ENCODE measurements at places on chromosomes 13 and 19. TPM values are rescaled to one million over a fixed set of nuclear protein-coding genes. Genes with fewer than 3 reads are reported as not detected.

- peak; percentile 44 for DNase-seq
These were observed 71.1 kb upstream of the KCTD15 start for GRCh38 chr19:33725567-33725966.

Gene EFNB2
- total RNA-seq = 17.0 TPM

- DNase-seq = peak; percentile 62
These were observed 22.7 kb downstream of the FAM187B start for GRCh38 chr19:35205733-35206323.

GRCh38 chr13:30618186-30618929 lies 638 bp downstream of the USPL1 start:
- no peak for DNase-seq

DNA sequence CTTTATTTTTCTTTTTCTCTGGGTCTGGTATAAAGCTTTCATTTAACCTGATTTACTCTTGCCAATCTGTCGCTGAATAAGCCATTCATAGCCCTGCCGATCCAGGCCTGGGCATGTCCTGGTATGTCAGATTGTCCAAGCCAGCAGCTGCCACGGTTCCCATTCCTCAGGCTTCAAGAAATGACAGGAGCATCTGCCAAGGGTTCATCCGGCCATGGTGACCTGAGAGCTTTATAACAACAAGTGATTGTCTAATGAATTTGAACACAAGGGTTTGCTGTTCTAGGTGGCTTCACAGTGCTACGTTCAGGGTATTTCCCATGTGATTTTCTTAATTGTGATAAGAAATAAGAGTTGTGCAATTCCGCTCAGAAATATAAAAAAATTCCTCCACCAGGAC lies 20.0 kb downstream of the PNMA8A start:
- DNase-seq = peak; percentile 54

Gene KLK12
- not detected for total RNA-seq

Data from osteoblast (primary cell).